ENCODE measurements at places on chromosomes 5 and 9. TPM values are rescaled to one million over a fixed set of nuclear protein-coding genes. Genes with fewer than 3 reads are reported as not detected.

GRCh38 chr5:132099076-132099748 lies 25.6 kb downstream of the CSF2 start:
- DNase-seq, result no peak

EPB41L4A gene
- 10.2 TPM for total RNA-seq

- no peak for DNase-seq
Observed at GRCh38 chr5:110478895-110479294, 247.6 kb downstream of the TMEM232 start.

GRCh38 chr9:75418518-75418917 lies 330.2 kb downstream of the OSTF1 start:
- no peak for DNase-seq
